ENCODE measurements at places on chromosomes 1 and 21.

DNA sequence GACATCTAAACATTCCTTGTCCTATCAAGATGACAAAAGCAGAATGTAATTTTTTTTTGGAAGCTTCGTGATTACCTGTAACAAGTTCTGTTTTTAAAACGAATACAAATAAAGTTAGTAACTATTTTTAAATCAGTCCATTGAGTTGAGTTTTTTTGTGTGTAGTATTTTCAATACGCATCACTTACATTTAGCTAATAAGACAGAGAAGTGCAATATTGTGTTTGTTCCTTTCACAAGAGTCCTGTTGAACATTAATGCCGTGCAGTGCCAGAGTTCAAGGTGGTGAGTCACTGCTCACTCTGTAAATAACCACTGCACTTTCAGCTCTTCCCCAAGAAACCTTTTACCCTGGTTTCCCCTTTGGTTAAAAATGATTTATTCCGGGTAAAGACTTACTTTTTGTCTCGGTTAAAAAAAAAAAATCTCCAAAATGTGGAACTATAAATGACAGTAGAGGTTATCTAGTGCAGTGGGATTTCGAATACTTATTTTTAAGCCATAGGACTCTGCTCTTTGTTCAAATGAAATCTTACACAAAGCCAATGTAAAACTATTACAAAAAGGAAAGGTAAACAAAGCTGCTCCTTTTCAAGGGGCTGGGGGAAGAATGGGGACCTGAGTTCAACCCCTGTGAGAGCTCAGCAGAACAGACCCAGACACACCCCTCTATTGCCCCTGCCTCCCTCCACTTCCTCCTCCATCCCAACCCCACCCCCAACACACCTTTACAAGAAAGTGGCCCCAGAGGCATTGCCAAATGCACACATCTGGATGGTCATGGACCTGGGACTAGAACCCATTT is 14.8 kb upstream of the NCMAP start:
- no peak for DNase-seq

DNA sequence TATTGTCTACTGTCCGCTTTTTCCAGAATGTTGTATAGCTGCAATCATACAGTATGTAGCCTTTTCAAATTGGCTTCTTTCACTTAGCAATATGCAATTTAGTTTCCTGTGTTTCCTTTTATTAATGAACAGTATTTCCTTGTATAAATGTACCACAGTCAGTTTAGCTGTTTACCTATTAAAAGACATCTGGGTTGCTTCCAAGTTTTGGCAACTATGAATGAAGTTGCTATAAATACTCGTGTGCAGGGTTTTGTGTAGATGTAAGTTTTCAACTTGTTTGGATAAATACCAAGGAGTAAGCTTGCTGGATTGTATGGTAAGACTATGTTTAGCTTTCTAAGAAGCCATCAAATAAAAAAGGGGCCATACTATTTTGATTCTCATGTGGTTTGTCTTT is 24.4 kb upstream of the KCNJ6 start:
- no peak for DNase-seq

GRCh38 chr1:160189649-160190625 is at the start of gene CASQ1:
Gene CASQ1, plus strand, starts transcription at chr1:160190575. Its CDS starts 177 bp downstream, at chr1:160190752.
- no peak for DNase-seq

DNA sequence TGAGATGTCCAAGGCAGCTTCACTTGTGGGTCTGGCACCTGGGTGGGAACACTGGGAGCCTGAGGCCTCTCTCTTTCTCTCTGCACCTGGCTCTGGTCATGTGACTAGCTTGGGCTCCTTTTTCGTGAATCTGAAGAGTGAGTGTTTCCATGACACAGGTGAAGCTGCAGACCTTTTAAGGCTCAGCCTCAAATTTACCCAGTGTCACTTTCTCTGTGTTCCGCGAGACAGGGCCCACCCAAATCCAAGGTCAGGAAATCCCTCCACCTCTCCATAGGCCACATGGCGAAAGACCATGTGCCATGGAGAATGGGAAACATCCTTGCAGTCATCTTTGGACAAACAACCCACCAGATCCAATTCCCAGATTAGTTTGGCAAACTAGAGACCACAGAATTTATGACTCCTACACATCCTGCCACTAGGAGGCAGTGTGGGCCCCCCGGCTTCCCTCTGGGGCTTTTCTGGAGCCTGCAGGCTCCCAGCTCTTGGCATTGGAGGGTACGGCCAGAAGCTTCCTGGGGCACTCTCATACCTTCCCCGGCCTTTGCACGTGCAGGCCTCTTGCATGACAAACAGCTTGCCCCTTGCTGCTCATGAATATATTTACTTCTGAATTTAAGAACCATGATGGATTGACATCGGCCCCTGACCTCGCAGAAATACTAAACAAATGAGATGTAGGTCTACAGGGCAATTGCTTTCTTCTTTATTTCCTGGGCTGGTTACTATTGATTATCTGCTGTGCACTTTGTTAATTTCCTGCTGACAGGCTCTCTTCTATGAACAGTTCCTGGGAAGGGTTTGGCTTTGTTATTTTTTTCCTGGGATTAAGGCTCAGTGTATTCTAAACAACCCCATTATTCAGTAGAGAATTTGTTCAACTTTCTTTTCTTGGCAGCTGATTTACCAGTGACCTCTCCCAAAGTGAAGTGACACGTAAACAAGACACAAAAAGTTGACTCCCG is 180.7 kb downstream of the KAZN start:
- DNase-seq = peak; percentile 3

GRCh38 chr1:107169615-107170014 is 28.8 kb downstream of the NTNG1 start:
- DNase-seq = no peak

DNA sequence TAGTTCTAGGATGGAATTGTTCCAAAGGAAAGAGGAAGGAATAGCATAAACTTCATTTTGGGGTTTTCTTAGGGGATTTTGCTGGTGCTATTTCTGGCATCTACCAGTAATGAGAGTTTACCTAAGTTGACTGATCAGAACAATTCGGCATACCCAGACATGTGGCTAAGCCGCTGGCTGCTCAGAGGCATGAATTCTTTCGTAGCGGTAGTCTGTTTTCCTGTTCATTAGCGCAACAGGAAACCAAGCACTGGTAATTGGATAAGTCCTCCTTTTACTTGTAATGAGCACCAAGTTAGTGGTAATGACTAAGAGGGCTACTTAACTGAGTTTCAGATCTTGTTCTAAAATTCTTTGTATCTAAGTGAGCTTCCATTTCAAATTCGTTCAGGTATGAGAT is 38.6 kb downstream of the C21orf91 start:
- no peak for DNase-seq

GRCh38 chr21:42448686-42449085 is 45.0 kb downstream of the UBASH3A start:
- DNase-seq = no peak

DNA sequence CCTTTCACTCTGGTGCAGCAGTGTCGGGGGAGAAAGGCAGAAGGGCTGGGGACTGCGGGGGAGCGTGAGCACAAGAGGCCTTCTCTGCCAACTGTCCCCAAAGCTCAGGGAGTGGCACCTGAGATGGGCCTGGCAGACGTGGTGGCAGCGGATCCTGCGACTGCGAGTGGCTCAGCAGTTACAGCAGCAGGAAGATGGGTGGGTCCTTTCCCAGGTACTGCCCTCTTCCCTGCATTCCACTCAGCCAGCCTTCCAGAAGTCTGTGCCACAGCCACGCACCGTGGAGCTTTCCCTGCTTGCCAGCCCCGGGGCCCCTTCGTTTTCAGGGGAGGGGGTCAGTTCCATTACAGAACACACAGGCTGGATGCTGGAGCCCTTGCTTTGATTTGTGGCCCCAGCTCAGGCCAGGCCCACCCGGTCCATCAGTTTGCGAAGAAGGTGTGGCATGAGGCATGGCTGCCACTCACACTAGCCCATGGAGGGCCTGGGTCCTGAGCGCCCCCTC is 17.2 kb downstream of the MTHFR start:
- DNase-seq = no peak

DNA sequence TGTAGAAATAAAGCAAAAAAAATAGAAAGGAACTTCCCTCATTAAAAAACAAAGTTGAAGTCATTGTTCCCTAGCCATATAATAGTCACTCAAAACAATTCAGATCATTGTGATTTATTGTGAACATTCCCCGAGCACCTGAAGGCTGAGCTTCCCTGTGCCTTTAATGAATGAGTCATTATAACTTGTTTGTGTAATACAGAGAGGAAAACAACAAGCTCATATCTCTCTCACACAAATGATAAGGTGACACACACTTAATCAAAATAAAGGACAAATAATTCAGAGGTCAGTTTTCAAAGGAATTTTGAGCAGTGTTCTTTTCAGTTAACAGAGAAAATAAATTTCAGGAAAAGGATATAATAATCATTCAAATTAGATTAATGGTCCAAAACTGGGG is 326.2 kb downstream of the DUSP10 start:
- no peak for DNase-seq

GRCh38 chr1:66570196-66570595 is 36.2 kb downstream of the SGIP1 start:
- DNase-seq = no peak

GRCh38 chr1:44103270-44104131 is 15.1 kb upstream of the KLF17 start:
- no peak for DNase-seq

- DNase-seq = no peak
These were observed 1297.6 kb downstream of the BRINP3 start for GRCh38 chr1:189180057-189180456.

DNA sequence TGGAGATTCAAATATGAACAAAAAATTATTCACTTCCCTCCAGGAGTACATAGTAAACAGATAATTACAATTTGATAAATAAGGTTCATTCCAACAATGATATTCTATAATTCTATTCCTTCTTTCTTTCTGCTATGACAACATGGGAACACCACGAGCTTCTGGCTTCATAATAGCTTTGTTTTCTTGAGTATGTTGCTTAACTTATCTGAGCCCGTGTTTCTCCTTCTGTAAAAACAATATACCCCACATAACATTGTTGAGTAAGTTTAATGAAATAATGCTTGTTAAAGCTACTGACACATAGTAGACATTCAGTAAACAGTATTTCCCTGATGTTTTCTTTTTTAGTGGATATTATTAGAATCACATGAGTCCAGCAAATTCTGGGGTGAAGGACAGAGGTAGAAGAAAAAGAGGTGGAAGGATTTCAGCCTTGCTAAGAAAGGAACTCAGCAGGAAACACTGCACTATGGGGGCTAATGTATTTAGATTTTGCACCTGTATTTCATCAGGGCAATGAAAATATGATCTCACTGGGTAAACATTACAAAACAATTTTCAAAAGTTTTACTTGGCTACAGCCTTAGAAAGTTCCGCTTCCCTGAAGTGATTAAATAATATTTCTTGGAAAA is 430.8 kb upstream of the C1orf87 start:
- no peak for DNase-seq

DNA sequence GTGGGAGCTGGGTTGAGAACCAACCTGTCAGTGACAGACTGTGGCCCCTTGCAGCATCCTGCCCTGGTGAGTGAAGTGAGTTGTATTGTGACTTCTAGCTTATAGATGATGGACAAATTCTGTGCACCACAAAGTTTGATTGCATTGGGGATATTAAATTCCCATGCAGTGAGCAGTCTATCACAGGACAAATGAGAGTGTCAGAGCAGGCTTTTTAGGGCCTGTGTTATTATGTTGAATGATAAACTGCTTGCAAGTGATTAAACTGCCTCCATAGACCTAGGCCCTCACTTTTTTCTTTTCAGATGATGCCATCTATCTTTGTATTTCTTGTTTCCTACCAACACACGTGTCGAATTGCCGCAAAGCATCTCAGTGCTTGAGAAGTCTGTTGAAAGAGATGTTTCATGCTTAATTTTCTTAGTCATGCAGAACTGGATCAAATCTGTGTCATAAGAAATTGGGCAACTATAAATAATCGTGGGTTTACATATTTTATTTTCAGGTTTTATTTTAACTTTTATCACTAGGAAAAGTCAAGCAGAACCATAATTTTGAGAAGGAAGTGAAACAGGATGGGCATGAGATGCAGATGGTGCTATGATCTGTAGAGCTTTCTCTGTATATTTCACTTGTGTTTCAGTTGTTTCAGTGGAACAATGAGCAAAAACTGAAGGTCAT is 199.2 kb downstream of the S1PR1 start:
- DNase-seq = no peak

DNA sequence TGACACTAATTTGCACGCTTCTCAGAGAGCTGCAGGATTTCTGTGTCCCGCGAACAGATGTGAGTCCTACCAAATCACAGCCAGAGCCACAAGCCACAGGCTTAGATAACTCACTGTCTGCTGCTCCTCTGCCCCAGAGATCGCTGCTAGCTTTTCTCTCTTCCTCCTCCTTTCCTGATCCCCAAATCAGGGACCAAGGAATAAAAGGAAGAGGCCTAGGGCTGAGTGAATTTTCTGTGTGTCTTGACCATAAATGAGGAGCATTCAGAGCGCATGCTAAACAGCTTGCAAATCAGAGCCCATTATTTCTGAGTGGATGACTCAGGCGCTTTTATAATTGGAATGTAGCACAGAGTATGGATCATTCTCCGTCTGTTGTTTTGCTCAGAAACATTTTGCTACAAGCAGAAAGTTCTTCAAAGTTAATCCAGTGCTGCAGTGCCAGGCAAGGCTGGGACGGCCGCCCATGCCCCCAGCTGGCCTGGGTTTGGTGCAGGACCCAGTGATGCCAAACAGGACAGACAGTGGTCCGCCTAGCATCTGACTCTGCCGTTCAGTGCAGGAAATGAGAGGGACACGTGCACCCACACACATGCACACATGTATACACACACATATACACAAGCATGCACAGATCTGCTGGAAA is 38.2 kb downstream of the KCNAB2 start:
- no peak for DNase-seq

DNA sequence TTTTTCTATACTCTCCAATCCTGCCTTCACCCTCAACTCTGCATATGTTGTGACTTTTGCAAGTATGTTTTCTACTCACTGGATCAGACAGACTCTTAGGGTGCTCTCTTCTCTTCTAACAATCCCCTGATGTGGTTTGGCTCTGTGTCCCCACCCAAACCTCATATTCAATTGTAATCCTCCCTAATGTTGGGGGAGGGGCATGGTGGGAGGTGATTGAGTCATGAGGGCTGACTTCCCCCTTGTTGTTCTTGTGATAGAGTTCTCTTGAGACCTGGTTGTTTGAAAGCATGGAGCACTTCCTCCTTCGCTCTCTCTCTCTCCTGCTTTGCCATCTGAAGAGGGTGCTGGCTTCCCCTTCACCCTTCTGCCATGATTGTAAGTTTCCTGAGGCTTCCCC is 148.9 kb upstream of the IGSF21 start:
- no peak for DNase-seq

DNA sequence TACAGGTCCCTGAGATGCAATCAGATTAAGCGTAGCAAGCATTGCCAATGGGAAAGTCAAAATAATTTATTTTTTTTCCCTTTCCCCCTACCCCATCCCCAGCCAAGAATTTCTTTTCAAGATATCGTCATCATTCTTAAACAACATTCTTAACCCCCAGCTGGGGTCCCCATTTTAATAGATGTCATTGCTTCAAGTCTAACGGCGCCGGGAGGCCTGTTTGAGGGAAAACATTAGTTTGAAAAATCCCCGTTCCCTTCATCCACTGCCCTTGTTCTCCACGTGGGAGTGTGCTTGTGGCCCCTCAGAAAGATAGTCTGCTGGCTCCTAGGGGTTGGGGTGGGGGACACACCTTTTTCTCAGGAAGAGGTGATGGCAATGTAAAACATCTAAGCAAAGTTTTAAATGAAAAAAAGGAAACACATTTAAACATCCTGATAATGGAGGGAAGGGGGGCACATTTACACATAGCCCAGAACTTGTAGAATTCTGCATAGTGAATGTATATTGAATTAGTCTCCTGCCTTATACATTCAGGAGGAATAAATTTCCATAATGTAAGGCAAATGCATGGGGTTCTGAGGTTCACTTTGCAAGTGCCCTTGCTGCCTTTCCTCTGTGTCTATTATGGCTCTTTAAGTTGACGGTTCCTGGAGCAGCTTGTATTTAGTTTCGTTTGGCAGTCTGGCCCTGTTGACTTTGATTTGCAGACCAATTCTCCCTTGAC is 6.8 kb downstream of the TRNP1 start:
- no peak for DNase-seq

All from caudate nucleus (tissue), 63 donors.